ENCODE measurements at places on chromosomes 1 and 21. TPM values are rescaled to one million over a fixed set of nuclear protein-coding genes. Genes with fewer than 3 reads are reported as not detected.

TACSTD2 gene
- not detected for total RNA-seq

CELA3B gene
- not detected for total RNA-seq

LCE1D gene
- not detected for total RNA-seq

KCNE1 gene
- total RNA-seq, result 2.2 TPM

Data from parietal lobe (tissue), 2 donors.